Effector memory CD4-positive, alpha-beta T cell (primary cell): ENCODE measurements at places on chromosomes 4 and X.

- no peak overlapping the region for H3K27ac ChIP-seq
- no peaks in the 10 kb centered on the region for H3K36me3 ChIP-seq
- H3K27me3 ChIP-seq: no peaks in the 10 kb centered on the region
- no peak overlapping the region for H3K4me3 ChIP-seq
- no peaks in the 10 kb centered on the region for H3K4me1 ChIP-seq
Measured at GRCh38 chr4:71269233-71269632, 69.6 kb upstream of the SLC4A4 start.

- DNase-seq: no peak
- H3K36me3 ChIP-seq: no peaks in the 10 kb centered on the region
- peaks cover 14% of the 10 kb centered on the region for H3K4me1 ChIP-seq
- no peaks in the 10 kb centered on the region for H3K27me3 ChIP-seq
- H3K27ac ChIP-seq: peak overlapping the region; percentile 88
Measured at GRCh38 chr4:48342606-48342880, 1.2 kb downstream of the SLAIN2 start.

- DNase-seq: no peak
- peak overlapping the region; percentile 57 for H3K27ac ChIP-seq
- peak overlapping the region; percentile 52 for H3K4me3 ChIP-seq
- peaks cover 9% of the 10 kb centered on the region for H3K4me1 ChIP-seq
Measured at GRCh38 chrX:18885328-18886004, 98.4 kb downstream of the PHKA2 start.

DNA sequence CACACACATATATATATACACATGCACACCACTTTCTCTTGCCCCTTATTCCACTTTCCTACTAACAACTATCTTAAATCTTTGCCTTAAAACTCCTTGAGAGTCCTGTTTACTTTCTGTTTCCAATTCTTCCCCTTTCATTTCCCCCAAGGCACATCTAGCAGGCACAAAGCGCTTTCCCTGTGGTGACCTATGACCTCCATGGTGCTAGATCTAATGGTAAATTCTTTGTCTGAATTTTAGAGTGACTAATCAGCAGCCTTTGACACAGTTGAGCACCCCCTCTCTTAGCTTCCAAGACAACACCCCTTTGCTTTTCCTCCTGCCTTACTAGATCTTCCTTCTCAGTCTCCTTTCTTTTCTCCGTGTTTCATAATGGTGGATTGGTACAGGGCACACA, 236.4 kb upstream of the TTC29 start:
- H3K36me3 ChIP-seq: no peaks in the 10 kb centered on the region
- H3K27me3 ChIP-seq: no peaks in the 10 kb centered on the region
- H3K27ac ChIP-seq: no peak overlapping the region
- no peak overlapping the region for H3K4me3 ChIP-seq
- no peaks in the 10 kb centered on the region for H3K4me1 ChIP-seq

- DNase-seq: no peak
- no peaks in the 10 kb centered on the region for H3K36me3 ChIP-seq
- H3K27ac ChIP-seq: peak overlapping the region; percentile 72
- H3K4me3 ChIP-seq: peak overlapping the region; percentile 68
- H3K27me3 ChIP-seq: no peaks in the 10 kb centered on the region
Measured at GRCh38 chr4:173169178-173169427, 492 bp downstream of the GALNT7 start.

GRCh38 chrX:67779099-67779498, 235.3 kb downstream of the AR start:
- no peak for DNase-seq
- H3K27ac ChIP-seq: no peak overlapping the region
- H3K27me3 ChIP-seq: no peaks in the 10 kb centered on the region

GRCh38 chrX:10525381-10526120, 94.8 kb downstream of the MID1 start:
- no peaks in the 10 kb centered on the region for H3K27me3 ChIP-seq
- no peak overlapping the region for H3K4me3 ChIP-seq
- H3K27ac ChIP-seq: no peak overlapping the region

DNA sequence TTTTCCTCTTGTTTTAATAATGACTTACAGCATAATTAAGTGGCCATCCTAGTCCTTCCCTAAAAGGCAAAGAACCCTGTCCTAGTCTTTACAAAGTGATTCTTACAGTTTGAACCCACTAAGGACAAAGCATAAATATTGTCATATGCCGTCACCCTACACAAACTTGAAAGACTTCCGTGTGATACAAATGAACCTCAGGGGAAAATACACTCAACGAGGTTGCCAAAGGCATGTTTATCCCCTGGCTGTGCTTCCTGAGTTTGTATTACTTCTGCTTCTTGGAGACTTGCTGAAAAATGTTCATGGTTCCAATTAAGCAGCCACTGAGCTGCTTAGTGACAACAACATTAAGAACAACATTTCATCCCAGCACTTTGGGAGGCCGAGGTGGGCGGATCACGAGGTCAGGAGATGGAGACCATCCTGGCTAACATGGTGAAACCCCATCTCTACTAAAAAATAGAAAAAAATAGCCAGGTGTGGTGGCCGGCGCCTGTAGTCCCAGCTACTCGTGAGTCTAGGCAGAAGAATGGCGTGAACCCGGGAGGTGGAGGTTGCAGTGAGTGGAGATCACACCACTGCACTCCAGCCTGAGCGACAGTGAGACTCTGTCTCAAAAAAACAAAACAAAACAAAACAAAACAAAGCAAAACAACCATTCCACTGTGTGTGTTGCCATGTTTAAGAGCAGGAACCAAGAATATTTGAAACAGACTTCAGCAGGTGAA, 16.2 kb downstream of the RASSF6 start:
- H3K4me1 ChIP-seq: peaks cover 5% of the 10 kb centered on the region
- no peak for DNase-seq
- no peaks in the 10 kb centered on the region for H3K27me3 ChIP-seq
- H3K36me3 ChIP-seq: no peaks in the 10 kb centered on the region
